Stimulated activated naive CD4-positive, alpha-beta T cell (primary cell): ENCODE measurements at places on chromosomes 4 and X.

DNA sequence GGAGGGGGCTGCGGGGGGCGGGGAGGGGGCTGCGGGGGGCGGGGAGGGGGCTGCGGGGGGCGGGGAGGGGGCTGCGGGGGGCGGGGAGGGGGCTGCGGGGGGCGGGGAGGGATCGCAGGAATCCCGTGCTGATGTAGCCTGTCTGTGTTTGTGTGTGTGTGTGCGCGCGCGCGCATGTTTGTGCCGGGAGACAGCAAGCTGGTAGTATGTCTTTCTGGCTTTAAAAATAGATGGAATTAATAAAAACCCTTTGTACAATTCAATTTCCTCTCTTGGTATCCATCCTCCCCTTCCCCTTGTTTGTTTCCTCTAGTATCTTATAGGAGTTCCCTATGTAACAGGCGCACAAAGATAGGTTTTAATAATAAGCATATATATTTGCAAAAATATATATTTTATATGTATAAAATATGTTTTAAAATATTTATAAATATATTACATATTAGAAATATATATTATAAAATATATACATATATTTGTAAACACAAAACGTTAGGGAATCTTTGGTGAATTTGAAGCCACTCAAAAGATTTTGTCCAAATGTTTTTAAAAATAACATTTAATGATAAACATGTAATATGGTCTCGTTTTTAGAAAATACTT, 782 bp downstream of the ARHGAP24 start:
- no peak for DNase-seq

GRCh38 chr4:105715692-105716278, 7.2 kb downstream of the GSTCD start:
- DNase-seq = no peak

DNA sequence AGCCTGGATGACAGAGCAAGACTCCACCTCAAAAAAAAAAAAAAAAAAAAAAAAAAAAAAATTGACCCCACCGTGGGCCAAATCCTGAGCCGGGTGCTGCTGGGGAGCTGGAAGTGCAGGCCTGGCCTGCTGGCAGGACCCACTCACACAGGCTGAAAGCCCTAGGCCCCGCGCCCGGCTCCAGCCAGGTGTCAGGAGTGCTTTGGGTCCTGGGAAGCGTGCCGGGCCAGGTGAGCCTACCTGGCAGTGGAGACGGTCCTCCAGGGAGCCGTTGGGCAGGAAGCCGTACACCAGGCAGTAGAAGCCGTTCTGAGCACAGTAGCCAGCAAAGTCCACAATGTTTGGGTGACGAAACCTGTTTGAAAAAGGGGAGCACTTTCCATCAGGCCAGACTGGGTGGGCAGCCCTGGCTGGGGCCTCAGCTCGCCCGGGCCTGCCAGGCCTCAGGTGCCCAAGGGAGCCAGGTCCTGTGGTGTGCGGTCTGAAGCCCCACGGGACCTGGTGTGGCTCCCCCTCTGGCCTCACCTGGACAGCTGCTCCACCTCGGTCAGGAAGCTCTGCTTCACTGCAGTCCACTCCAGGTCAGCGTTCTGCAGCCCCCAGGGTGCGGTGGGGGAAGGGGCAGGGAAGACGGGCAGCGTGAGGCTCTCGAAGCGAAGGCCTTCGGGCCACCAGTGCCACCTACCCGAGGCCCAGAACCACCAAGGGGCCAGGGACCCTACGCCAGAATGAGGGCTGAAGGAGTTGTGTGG, 1.8 kb downstream of the IRAK1 start:
- no peak for DNase-seq

DNA sequence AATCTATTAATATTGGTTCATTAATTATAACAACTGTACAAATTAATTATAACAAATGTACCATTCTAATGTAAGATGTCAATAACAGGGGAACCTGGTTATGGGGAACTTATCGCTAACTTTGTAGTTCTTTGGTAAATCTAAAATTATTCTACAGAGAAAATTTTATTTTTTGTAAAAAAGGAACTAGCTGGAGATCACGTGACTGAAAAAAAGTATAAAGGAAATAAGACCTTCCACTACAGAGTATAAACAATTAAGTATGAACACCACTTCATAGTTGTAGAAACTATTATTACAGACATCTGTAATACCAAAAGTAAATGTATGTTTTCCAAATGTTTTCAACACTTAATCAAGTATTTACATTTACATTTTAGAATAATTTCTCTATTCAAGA, 77.9 kb upstream of the DKK2 start:
- no peak for DNase-seq

DNA sequence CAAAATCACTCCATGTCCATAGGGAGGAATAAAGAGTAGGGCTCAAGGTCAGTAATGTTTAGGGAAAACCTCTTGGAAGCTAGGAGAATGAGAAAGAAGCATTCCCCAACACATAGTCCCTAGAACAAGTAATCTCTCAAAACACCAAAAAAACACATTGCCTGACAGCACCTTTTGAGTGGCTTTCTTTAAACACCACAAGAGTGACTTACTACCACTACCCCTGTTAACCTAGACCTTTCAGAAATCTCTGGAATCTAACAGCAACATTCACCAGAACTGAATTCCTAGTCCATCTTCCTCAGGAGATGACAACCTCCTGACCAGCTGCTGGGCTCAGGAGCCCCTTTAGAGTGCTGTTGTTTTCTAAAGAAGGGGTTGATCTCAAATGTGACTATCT, 142.2 kb downstream of the SOWAHB start:
- DNase-seq = no peak

- DNase-seq = no peak
Observed at GRCh38 chrX:79147477-79147876, 3.0 kb downstream of the GPR174 start.

GRCh38 chr4:107252571-107252970, 216.5 kb upstream of the DKK2 start:
- no peak for DNase-seq

DNA sequence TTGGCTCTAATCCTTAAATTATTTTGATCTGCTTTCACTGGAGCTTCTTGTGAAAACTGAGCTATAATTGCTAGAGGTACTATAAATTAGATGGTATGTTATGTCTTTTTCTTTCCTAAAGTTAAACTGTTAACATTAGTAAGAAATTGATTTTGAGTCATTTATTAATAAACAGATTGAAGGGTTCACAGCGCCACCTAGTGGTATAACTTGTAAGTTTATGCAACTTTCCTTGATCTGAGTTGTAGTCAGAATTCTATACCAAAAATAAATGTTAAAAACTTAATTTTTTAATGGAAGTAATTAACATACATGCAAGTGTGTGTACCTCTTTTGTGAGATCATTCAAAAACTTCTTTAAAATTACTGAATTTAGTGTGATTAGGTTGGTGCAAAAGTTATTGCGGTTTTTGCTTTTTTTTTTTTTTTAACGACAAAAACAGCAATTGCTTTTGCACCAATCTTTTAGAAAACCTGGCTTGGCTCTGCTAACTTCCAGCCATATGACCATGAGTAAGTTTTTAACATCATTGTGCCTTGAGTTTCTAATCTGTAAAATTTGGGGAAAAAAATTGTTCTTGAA, 151.5 kb downstream of the CENPC start:
- DNase-seq = peak; percentile 32

DNA sequence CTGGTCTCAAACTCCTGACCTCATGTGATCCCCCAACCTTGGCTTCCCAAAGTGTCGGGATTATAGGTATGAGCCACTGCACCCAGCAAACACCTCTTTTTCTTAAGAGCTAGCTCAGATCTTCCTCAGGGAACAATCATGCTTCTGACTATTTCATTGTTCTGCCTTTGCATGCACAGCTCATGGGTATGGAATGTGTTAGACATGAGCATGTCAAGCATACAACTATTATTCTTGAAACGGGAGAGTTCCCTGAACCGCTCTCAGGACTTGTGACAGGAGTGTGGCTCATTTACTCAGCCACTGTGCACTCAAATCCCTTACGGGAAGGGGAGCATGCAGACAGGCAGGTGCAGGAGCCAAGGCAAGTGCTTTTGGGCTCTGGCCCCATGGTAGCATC, 231.7 kb upstream of the TAPT1 start:
- no peak for DNase-seq

DNA sequence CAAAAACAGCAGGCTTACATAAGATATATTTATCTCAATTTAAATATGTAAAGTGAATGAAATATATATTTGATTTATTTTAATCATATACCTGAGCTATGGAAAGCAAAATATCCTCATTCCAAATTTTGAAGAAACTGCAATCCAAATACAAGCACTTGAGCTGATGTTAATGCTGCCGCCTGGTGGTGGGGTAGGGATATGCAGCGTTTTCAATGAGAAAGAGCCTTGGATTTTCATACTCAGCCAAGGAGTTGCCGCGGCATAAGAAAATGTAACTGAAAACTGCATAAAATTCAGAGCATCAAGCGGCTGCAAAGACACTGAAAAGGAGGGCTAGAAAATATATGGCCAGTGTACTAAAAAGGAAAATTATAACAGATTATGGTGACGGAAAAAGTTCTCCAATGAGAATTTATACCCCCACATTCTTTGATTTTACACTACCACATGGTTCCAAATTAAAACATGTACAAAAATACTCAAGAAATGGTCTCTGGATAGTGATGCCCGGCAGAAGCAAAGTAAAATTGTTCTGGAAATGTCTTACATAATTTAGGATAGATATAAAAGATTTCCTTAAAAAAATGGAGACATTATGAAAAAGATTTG, 660.3 kb upstream of the PITX2 start:
- no peak for DNase-seq

DNA sequence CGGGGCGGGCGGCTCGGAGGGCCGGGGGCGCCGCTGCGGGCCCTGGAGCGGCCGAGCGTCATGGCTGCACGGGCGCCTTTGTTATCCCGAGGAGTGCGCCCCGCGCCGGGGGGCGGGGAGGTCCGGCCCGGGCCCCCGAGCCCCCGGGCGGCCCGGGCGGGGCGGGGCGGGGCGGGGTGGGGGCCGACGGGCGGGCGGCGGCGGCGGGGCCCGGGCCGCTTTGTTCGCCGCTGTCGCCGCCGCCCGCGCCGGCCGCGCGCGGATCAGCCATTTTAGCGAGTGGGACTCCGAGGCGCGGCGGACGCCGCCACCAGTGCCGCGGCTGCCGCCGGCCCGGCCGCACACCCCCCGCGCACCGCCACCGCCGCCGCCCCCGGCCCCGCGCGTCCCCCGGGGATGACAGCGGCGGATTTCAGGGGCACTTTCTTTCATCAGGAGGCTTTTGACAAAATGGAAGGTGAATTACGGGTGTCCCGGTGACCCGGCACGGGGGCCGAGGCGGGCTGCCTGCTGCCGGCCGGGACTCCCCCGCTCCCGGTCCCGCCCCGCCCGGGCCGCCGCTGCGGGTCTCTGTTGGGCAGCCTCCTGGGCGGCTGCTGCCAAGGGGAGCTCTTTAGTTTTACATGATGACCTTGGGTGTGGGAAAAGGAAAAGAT, 1.2 kb downstream of the HMGB3 start:
- no peak for DNase-seq

- DNase-seq = no peak
Observed at GRCh38 chr4:39029752-39030694, 2.2 kb downstream of the TMEM156 start.

GRCh38 chrX:793216-793770, 162.7 kb downstream of the SHOX start:
- no peak for DNase-seq

DNA sequence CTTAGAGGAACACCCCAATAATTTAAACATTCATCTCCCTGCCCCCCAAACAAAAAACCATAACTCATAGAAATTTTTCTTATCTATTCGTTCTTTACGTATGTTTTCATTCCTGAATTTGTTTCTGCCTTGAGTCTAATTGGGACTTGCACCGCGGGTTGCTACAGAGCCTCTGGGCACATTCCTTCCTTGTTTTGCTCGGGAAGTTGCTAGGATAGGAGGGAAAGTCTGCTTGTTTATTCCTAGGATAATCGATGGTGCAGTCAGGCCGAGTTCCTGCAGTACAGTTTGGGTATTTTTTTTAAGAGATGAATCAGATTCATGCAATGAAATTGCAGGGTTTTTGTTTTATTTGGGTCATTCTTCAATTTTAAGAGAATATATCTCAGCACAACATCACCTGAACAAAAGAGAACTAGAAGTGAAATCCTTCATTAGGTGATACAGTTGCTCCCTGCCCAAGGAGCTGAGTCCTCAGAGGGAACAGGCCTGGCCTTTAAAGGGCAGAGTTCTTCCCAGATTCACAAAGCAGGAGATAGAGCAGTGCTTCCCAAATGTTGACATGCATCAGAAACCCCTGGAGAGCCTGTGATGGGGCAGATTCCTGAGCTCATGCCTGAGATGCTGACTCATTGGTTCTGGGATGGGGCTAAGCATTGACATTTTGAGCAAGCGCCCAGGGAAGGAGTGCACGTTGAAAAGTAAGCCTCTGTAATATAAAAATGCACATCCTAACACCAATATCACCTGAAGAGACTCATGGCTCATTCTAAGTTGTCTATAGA, 114.9 kb upstream of the FAM9B start:
- no peak for DNase-seq

DNA sequence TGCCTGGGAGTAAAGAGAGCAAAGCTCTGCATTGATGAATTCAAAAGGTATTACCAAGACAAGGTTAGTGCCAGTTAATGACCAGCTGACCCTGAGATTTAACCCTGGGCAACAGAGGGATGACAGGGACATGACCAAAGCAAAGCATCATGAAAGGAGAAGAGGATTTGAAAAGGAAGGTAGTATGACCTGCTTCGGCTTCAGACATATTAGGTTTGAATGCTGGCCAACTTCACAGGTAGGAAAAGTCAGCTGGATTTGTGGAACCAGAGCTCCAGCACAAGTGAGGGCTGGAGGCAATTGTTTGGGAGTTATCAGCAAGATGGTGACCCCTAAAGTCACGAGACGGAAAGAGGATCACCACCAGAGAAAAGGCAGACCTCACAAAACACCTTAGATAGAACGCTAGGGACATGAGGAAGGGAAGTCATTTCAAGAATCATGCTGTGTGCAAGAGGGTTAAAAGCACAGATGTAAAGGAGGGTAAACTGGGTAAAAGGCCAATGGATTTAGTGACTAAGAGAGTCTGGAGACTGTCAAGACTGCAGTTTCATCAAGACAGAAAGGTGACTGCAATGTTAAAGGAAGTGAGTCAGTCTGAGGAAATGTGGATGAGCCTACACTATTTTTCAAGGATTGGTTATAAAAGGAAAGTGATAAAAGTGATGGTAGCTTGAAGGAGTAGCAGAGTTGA, 45.6 kb downstream of the SH3RF1 start:
- DNase-seq = no peak

GRCh38 chr4:91997045-91997444, 306.7 kb upstream of the GRID2 start:
- no peak for DNase-seq

DNA sequence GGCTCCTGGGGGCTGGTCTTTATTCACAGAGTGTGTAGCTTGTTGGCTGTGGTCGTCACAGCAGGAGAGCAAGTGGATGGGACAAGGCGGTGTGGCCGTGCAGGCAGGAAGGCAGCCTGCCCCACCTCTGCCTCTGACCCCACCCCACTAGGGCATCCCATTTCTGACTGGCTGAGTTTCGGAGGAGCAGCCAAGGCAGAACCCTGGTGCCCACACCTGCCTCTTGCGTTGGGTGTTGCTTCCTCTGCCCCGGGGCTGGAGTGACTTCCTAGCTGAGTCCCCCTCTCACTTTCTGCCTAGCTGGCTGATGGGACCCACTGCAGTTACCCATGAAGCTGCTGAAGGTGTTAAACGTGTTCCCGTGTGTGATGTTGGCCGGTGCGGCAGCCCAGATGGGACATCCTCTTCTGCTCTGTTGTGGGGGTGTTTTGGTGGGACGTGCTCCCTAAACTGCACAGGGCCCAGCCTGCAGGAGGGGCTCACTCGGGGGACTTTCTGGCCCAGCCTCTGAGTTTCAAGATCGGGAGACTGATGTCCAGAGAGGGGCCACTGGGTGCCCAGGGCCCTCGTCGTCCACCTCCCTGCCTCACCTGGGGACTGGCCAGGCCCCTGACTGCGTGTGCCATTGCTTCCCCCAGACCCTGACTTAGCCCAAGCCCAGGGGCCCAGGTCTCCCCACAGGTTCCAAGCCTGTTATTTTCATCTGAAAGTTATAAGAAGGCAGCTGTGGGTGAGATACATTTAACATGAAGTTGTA, 101.5 kb downstream of the PSAPL1 start:
- DNase-seq = no peak
